Stimulated activated CD4-positive, alpha-beta T cell treated with anti-CD3 and anti-CD28 coated beads, Interleukin-1b, Interleukin-23, amount 100 ng/mL, for 4 hours (primary cell): ENCODE measurements at places on chromosomes 5 and 9.

- DNase-seq, result no peak
Observed at GRCh38 chr9:76456202-76456926, 2.6 kb upstream of the GCNT1 start.

GRCh38 chr5:132243366-132243977 is 14.0 kb upstream of the PDLIM4 start:
- DNase-seq, result no peak

DNA sequence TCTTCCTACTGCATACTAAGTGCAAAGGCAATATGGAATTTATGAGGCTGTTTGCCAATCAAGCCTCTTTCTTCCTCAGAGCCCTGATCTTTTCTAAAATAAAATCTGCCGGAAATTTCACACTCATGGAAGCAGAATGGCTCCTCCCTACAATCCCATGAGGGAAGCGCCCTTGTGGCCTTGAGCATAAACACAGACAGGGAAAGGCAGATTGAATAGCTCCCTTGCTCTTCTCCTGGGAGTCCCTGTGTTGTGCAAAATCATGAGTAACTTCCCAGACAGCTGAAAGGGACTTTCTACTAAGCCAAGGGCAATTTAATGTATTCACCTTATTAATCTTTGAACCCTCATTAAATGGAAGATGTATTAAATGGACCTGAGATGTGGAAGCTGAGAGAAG is 226.1 kb upstream of the PIK3R1 start:
- no peak for DNase-seq

DNA sequence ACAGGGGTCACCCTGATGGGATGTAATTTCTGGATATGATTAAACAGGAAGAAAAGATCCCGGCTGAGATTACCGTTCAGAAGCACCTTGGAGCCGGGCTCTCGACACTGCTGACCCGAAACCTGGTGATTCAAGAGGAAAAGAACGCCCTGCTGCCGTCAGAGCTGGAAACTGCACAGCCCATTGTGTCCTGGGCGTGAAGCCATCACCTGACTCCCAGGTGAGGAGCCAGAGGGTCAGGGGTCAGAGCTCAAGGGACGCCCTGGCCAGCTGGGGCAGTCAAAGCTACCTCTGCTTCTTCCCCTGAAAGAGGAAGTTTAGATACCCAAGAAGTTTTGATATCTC is 17.8 kb upstream of the SLC12A7 start:
- DNase-seq, result no peak

DNA sequence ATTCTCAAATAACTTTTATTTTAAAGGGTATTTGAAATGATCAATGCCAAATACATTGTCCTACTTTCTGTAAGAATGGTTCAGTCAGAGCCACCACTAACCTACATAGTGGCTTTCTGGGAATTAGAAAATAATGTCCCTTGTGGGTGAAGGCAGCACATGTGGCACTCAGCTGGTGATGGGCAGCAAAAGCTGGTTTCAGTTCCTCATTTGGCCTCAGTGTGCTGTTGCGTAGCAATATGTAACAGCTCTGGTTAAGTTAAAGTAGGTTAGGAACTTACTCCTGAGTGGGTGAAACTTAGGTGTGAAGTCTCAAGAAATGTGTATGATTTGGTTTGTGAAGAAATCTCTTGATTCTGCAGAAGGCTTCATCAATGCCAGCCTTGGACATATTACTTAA is 99.6 kb upstream of the SPEF2 start:
- no peak for DNase-seq
